T-helper 9 cell (primary cell): ENCODE measurements at places on chromosomes 7 and 10.

- no peak for DNase-seq
Measured at GRCh38 chr7:155216475-155217272, 81.0 kb upstream of the INSIG1 start.

DNA sequence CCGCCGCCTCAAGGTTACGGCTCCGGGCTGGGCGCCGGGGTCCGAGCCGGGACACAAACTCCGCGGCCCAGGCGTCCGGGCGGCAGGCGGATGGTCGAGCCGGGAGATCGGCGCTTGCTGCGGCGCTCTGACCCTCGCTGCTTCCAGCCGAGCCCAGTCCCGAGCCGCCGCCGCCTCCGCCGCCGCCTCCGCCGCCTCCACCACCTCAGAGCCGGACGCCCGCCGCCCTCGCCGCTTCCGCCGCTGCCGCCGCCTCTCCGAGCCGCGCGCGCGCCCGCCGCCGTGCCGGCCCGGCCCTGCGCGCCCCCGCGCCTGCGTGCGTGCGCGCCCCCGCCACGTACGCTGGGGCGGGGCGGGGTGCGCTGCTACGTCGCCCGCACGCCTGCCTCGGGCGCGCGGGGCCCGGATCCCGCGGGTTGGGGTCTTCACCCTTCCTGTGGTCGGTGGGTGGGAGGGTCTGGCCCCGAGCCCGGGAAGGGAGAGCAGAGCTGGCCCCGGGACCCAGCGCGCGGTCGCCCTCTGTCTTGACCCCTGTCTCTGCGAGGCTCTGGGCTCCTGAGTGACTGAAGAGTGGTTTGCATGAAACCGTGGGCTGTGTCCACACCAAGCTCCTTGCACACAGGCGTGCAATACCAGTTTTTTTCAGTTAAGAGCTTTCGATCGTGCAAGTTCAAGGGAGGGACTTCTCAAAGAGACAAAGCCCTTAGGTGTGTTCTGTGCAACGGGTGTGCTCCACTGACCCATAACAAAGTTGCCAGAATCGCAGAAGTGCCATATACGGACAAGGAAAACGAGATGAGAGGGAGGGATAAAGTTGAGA is at the start of gene SMURF1:
Gene SMURF1 (minus strand): TSS at position 256 of the 820 bp plus-strand sequence. CDS start 328 bp downstream, outside the sequence.
- peak; percentile 67 for DNase-seq

DNA sequence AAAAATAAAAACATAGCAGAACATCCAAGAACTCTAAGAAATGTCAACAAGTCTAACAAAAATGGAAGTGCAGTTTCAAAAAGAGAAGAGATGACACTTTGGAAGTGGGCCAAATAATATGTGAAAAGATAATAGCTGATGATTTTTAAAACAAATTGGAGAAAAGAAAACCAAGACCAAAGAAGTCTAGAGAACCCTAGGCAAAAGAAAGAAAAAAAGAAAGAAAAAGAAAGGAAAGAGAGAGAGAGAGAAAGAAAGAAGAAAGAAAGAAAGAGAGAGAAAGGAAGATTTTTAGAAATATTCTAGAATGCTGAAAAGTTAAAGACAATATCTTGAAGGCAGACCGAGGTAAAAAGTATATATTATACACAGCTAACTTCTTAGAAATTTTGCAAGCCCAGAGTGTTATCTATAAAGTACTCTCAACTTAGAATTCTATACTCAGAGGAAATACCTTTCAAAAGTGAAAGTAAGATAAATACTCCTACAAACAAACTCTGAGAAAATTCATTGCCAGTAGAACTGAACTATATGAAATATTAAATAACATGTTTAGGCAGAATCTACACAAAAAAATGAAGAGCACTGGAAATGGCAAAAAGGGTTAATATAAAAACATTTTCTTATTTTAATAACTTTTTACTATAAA is 138.7 kb upstream of the SMIM30 start:
- DNase-seq: no peak

- no peak for DNase-seq
Measured at GRCh38 chr7:8232999-8233847, 28.7 kb downstream of the ICA1 start.

DNA sequence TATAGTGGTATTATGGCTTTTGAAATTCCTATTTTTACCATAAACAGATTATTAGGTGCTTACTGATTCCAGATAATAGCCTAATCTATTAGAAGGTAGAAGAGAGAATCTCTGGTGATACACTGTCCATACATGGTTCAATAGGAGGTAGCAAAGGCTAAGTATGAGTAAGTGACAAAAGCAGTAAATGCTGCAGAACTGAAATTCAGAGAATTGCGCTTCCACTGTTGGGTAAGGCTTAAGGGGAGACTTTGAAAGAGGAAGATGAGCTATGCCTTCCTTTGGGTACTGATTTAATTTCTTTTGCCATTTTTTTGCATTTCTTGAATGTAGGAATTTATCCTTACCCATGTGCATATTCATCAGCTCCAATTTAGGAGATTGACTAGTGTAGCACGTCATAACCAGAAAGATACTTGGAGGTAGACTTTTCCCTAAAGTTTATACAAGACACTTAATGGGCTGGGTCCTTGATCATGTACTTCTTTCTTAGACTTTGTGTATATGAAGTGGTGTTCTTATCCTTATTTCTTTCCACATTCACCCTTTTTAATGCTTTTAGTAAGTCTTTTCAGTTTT is 15.3 kb downstream of the MKLN1 start:
- DNase-seq: no peak
